ENCODE measurements at places on chromosomes 1 and 21. TPM values are rescaled to one million over a fixed set of nuclear protein-coding genes. Genes with fewer than 3 reads are reported as not detected.
A peak's percentile ranks its signal among the peaks of the same experiment; 100 is the strongest.

- no peak overlapping the region for H3K27ac ChIP-seq
- DNase-seq: no peak
- H3K4me3 ChIP-seq: no peak overlapping the region
- H3K4me1 ChIP-seq: no peaks in the 10 kb centered on the region
- H3K36me3 ChIP-seq: no peaks in the 10 kb centered on the region
These were observed 8.2 kb downstream of the LPAR3 start for GRCh38 chr1:84884671-84885389.

The DNAJC8 gene
- total RNA-seq: 99.0 TPM

- no peaks in the 10 kb centered on the region for H3K4me1 ChIP-seq
- H3K4me3 ChIP-seq: no peak overlapping the region
- H3K27ac ChIP-seq: no peak overlapping the region
- peaks cover under 1% of the 10 kb centered on the region for H3K27me3 ChIP-seq
- no peaks in the 10 kb centered on the region for H3K36me3 ChIP-seq
- no peak for DNase-seq
These were observed 273.3 kb downstream of the DUSP10 start for GRCh38 chr1:221468546-221468945.

GRCh38 chr1:201466492-201466891, 2.5 kb downstream of the PHLDA3 start:
- peak overlapping the region; percentile 59 for H3K4me3 ChIP-seq
- peaks cover 13% of the 10 kb centered on the region for H3K27me3 ChIP-seq
- H3K4me1 ChIP-seq: peaks cover 16% of the 10 kb centered on the region
- no peak overlapping the region for H3K27ac ChIP-seq
- no peak for DNase-seq

The CORT gene
- 0.77 TPM for total RNA-seq

The OR2G6 gene
- not detected for total RNA-seq
